ENCODE measurements at places on chromosomes 4 and X. TPM values are rescaled to one million over a fixed set of nuclear protein-coding genes. Genes with fewer than 3 reads are reported as not detected.

The SPIN2A gene
- 1.1 TPM for total RNA-seq

The IL2RG gene
- total RNA-seq: 27.7 TPM

The SORBS2 gene
- 44.9 TPM for total RNA-seq

The FHIP1A gene
- 29.1 TPM for total RNA-seq

The MGAT4D gene
- total RNA-seq: not detected

The FRAS1 gene
- 1.2 TPM for total RNA-seq

The ZNF827 gene
- 21.9 TPM for total RNA-seq

The HSFX4 gene
- not detected for total RNA-seq

DNA sequence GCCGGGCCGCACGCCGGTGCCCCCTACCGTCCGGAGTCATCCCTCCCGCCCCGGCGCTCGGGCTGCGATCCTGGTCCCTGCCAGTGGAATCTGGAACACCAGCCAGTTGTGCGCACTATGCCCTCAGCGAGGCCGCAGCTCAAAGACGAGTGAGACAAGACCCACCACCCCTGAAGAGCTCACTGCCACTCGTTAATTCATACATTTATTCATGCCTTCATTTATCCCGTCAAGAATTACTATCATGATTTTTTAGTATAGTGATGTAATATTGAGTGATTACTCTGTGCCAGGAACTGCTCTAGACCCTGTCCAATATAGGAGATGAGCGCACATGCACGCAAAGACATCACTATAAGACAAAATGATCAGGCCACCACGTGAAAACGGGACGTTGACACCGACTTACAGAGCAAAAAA lies 247 bp upstream of the PPA2 start:
- DNase-seq: peak; percentile 91

- no peak for DNase-seq
Observed at GRCh38 chrX:80334583-80334982, 85.7 kb upstream of the TENT5D start.

- no peak for DNase-seq
Observed at GRCh38 chr4:81494031-81494431, 22.3 kb upstream of the RASGEF1B start.

GRCh38 chr4:82786828-82787227 lies 11.8 kb downstream of the SCD5 start:
- DNase-seq: no peak

DNA sequence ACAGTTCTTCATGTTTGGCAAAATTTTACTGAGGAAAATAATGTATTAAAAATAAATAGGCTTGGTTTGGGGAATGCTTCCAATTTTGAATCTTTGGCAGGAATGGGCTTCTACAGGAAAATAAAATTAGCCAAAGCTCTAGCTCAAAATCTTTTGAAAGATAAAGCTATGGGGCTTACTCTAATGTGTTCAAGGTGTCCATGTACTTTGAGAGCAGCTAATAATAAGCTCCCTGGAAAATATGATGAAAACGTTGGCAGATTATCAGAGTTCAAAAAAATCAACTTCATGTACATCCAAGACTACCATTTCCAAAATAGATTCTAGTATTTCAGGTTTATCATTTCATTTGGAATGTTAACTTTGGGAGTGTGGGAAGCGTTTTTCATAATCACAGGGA lies 158.4 kb downstream of the EMCN start:
- no peak for DNase-seq

- no peak for DNase-seq
Observed at GRCh38 chr4:156576946-156577345, 394.7 kb downstream of the PDGFC start.

DNA sequence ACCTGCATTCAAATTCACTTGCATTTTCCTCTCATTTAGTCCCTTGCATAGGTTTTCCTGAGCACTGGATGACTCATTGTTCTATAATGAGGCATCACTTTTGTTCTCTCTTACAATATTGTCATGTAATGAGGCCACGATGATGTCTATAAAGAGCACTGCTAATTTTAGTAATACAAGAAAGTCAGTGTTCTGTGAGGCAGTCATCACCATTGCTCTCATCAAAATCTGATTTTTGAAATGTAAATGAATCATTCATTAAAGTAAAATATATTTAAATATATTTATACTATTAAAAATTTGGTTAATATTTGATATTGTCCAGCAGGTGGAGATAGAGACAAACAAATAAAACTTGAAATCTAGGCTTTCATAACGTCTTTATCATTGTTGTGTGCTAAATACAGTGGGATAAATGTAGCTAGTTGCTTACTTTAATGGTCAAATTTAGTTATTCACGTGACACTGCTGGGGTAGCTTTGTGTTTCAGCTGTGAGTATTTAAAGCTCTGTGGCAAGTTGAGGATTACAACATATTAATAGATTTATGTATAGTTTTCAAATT lies 15.4 kb downstream of the HMGB2 start:
- no peak for DNase-seq

DNA sequence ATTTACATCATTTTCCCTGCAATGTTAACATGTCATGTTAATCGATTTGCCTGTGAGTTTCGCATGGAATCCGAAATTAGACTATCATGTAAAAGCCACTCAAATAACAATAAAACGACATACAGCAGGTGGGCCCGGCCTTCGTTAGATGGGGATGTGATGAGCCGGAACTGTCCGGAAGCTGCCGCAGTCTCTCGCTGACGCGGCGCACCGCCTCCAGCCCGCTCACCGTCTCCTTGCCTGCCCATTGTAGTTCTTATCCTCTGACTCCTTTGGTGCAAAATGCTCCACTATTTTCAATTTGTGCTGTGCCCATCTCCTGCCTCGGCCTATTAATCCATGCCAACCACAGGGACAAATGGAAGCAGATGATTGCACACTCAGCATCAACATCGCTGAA lies 877.5 kb upstream of the TENM3 start:
- DNase-seq: no peak

DNA sequence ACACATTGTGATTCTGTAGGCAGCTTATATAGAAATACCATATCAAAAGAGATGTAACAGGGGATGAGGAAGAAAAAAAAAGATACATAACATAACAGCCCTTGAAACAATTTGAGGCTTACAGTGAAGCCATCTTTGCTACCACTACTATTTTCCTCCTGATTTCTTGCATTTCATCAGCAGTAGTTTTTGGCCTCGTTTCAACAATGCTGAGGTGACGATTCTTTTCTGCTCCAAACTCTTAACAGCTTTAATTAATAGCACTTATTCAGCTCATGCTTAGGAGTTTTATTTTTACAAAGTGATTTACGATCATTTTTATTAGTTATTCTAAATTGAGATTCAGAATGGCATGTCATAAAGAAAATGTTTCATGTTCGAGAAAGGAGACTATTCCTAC lies 163.2 kb downstream of the DCK start:
- DNase-seq: no peak

DNA sequence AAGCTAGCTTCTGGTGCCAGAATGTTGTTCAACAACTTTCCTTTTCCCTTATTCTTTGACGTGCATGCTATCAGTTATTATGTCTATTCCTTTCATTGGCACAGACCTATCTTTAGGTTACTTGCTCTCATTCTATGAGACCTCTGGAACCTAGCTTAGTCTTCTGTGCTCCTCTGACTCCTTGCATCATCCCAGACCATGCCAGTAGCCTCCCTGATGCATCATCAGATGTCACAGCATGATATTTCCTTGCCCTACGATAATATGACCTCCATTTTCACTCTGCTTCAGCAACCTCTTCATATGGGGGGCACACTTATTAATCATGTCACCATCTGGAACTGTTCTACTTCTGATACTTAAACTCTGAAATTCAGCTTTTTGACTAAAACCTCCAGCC lies 37.2 kb downstream of the CLCN5 start:
- DNase-seq: no peak

GRCh38 chr4:36509845-36510244 lies 228.4 kb downstream of the DTHD1 start:
- DNase-seq: no peak

GRCh38 chrX:10102046-10102704 lies 54.6 kb upstream of the CLCN4 start:
- no peak for DNase-seq

DNA sequence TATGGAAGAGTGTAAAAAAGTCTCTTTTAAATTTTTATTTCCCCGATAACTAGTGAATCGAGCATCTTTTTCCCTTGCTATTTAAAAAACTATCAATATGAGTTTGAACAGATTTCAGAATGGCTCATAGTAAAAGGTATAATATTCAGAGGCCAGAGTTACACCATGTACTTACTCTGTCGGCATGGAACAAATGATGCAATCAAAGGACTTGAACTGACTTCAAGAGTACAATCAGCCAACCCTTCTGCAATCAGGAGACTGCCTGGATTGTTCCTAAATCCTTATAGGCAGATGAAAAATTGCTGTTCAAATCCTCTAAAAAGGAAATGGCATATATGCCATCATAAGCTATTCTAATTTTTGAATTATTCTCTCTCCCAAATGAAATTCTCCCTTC lies 273.3 kb downstream of the SH2D1A start:
- DNase-seq: no peak

- no peak for DNase-seq
Observed at GRCh38 chrX:20361081-20361889, 94.6 kb upstream of the RPS6KA3 start.

DNA sequence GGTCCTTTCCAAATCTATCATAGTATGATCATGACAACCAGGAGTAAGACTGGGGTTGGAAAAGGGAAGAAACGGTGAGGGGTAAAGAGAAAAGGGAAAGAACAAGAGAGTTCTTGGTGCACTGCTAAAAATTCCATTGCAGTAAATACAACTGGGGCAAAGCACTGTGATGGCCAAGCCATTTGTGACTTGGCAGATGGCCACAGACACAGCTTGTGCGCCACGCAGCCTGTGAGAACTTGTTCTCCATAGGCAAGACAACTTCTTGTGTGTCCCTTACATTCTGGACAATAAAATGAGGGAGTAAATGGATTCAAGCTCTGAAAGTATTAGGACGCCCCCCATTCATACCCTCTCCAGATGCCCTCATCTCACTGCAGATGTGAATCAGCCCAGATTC lies 10.9 kb downstream of the MFAP3L start:
- no peak for DNase-seq

DNA sequence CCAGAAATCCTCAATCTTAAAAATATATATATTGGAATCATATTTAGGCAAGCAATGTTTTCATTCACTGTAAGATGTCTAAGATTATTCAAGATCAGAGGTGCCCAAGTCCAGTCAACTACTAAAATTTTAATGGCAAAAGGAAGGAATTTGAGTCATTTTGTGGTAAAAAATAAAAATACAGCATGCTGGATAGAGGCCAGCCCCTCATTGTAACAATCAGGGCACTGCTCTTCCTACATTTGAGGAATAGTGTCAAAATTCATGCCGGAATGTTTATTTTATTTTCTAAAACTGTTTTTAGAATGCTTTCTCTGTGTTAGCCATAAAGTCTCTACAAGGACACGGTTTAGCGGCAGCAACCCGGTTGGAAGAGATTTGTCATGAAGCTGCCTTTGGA lies 49.9 kb upstream of the SRD5A3 start:
- no peak for DNase-seq

- DNase-seq: no peak
Observed at GRCh38 chr4:85748654-85749053, 273.7 kb downstream of the ARHGAP24 start.

GRCh38 chrX:131394384-131394783 lies 105.3 kb upstream of the IGSF1 start:
- no peak for DNase-seq

DNA sequence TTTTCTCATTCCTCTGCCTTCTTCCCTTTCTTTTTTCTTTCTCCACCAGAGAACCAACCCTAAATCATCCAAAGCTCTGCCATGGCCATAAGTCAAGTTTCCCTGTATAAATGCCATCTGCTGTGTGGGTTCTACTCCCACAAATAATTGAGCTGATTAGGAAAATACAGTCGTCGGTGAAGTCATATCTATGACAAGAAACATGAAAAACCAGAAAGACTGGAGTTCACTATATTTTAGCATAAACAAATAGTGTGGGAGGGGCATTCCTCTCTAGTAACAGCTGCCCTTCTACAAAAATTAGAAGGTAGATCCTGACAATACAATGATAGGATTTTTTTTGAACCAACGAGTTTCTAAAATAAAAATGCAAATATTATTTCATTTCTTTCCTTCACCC lies 48.8 kb downstream of the SPOCK3 start:
- DNase-seq: no peak

GRCh38 chrX:69815063-69815462 lies 199.2 kb downstream of the EDA start:
- no peak for DNase-seq

- DNase-seq: no peak
Observed at GRCh38 chrX:63258144-63258543, 93.0 kb downstream of the SPIN4 start.

- no peak for DNase-seq
Observed at GRCh38 chr4:52675111-52675510, 16.0 kb upstream of the USP46 start.

DNA sequence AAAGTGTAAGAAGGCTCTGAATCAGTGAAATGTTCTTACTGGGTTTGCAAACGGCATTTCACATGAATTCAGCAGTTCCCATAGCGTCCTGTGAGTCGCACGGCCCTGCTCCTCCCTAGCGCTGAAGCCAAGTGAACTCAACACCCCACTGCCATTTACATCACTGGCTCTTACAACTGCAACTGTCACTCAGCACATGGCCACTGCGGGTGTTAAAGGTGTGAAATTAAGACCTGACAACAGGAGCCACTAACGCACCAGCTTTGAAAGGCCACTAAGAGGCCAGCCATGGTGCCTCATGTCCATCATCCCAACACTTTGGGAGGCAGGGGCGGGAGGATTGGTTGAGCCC lies 31.7 kb downstream of the RNF212 start:
- DNase-seq: no peak

GRCh38 chr4:125043486-125043885 lies 271.3 kb upstream of the FAT4 start:
- no peak for DNase-seq

GRCh38 chr4:31474221-31474620 lies 754.1 kb downstream of the PCDH7 start:
- DNase-seq: no peak

- no peak for DNase-seq
Observed at GRCh38 chr4:53185869-53186585, 179.8 kb downstream of the SCFD2 start.

DNA sequence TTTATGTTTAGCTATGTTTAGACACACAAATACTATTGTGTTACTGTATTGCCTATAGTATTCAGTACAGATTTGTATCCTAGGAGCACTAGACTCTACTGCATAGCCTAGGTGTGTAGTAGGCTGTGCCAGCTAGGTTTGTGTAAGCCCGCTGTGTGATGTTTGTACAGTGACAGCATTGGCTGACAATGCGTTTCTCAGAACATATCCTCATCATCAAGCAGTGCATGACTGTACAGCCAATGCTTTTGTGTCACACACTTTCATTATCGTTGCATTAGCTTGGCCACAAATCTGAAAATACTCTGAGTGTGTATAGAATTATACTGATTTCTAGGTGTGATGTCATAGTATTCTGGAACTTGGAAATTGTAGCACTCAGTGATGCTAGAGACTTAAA lies 63.4 kb downstream of the CLDN34 start:
- DNase-seq: no peak

DNA sequence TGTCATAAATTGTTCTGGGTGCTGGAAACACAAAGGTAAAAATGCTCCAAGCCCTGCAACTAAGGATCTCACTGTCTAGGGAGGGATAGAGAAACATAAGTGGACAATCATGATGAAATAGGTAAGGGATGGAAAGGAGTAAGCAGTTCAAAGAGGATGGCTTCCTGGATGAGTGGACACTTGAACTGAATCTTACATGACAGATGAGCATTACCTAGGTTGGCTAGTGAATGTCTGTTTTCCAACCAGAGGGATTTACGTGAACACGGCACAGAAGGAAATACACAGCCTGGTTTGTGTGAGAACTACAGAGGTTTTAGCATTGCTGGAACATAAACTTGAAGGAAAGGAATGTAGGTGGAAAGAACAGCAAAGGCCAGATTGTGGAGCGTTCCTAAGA lies 150.2 kb upstream of the GALNT7 start:
- no peak for DNase-seq

Measured in mucosa of descending colon (tissue), 3 donors.